Daoy (cell line): ENCODE measurements at places on chromosomes 2 and 18. TPM values are rescaled to one million over a fixed set of nuclear protein-coding genes. Genes with fewer than 3 reads are reported as not detected.

CD8A gene
- not detected in 2 replicates for total RNA-seq

ELP2 gene
- total RNA-seq, result 77.4 and 80.6 TPM in 2 replicates

SETBP1 gene
- total RNA-seq, result 1.0 and 1.6 TPM in 2 replicates

TMEM87B gene
- 13.7 and 14.1 TPM in 2 replicates for total RNA-seq

NYAP2 gene
- not detected in 2 replicates for total RNA-seq

DSG1 gene
- not detected in 2 replicates for total RNA-seq

FIGN gene
- 0.57 and 5.8 TPM in 2 replicates for total RNA-seq

C2orf72 gene
- total RNA-seq, result 0.57 and 0.86 TPM in 2 replicates

DNA sequence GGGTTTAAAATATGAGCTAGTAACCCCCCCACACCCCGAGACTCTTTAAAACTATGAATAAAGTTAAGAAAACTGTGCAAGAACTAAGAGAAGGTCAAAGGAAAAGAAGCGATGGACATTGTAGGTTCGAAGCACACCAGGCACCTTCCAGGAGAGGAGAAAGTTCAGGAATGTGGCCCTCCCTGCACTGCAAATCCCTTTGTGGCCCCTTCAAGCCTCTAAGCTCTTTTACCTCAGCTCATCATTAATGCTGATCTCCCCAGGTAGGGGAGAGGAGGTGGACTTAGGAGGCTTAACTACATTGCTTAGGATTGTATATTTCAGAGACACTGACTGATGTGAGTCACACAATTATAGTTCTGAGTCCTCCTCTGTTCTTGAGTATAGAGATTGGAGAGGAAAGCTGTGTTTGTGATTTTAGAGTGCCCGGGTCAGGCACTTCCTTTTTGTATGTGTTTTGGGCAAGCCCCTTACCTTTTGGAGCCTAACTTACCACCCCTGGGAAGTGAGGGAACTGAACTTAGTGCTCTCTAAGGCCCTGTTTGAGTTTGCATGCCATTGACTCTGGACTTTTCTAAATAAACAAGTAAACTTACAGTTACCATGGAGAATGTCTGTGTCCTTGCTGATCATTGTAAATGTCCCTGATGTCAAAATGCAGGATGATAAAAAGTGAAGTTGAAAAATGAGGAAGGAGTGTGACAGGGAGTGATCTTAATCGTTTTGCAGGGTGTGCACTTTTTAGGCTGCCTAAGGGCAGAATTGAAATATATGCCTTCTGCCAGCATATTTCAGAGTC is 140.8 kb upstream of the ZEB2 start:
- DNase-seq, result no peak

GRCh38 chr2:130355578-130356431 is at the start of gene PTPN18:
Gene PTPN18 (plus strand): TSS chr2:130356056. CDS start chr2:130356108, 52 bp downstream.
- peak; percentile 91 for DNase-seq

- DNase-seq, result no peak
These were observed 31.9 kb downstream of the GAD1 start for GRCh38 chr2:170848587-170848986.

GRCh38 chr18:2979871-2980790 is 32.8 kb downstream of the LPIN2 start:
- no peak for DNase-seq

DNA sequence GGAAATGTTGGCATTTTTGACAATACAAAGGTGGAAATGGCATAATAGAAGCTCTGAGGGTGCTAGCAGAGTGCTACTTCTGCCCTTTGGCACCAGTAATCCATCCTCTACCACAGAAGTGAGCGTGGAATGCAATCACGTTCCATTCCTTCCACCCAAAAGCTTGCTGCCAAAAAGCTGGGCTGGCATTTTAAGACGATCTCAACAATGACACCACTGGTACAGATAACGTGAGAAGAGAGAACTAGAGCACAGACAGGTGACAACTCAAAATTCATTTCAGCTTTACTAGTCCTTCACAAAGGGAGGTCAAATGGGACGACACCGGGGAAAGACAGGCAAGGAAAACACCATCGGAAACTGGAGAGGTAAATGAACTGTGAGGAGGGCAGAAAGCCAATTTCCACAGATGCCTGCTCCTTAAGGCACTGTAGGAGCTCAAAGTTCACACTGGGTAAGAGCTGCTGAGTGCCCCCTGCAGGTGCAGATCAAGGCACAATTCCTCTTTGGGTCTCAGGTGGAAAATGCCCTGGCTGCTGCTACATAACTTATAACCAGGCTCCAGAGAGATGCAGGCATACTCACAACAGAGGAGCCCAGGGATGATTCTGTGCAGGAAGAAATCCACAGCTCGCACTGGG is 50.7 kb upstream of the RNU4ATAC start:
- peak; percentile 47 for DNase-seq

GRCh38 chr2:239983004-239983778 is 42.0 kb downstream of the NDUFA10 start:
- DNase-seq, result no peak

- DNase-seq, result no peak
These were observed 405.3 kb downstream of the MBD2 start for GRCh38 chr18:53819174-53819573.

- peak; percentile 93 for DNase-seq
These were observed 18.8 kb downstream of the TEX44 start for GRCh38 chr2:231611273-231612108.
